NB4 (cell line): ENCODE measurements at places on chromosomes 7 and 10.

DNA sequence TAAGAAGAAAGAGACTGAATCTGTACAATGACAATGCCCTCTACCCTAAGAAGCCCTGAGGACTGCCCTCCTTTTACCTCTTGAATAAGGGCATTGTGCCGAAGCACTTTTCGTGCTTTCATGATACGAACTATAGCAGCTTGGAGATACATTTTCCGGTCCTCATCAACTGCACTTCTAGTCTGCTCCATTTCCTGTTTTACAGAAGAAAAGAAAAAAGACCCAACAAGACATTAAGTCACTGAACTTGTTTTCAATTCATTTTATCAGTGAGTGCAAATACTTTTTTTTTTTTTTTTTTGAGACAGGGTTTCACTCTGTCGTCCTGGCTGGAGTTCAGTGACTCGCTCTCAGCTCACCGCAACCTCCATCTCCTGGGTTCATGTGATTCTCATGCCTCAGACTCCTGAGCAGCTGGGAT is 78.4 kb downstream of the CUL2 start:
- DNase-seq = no peak

DNA sequence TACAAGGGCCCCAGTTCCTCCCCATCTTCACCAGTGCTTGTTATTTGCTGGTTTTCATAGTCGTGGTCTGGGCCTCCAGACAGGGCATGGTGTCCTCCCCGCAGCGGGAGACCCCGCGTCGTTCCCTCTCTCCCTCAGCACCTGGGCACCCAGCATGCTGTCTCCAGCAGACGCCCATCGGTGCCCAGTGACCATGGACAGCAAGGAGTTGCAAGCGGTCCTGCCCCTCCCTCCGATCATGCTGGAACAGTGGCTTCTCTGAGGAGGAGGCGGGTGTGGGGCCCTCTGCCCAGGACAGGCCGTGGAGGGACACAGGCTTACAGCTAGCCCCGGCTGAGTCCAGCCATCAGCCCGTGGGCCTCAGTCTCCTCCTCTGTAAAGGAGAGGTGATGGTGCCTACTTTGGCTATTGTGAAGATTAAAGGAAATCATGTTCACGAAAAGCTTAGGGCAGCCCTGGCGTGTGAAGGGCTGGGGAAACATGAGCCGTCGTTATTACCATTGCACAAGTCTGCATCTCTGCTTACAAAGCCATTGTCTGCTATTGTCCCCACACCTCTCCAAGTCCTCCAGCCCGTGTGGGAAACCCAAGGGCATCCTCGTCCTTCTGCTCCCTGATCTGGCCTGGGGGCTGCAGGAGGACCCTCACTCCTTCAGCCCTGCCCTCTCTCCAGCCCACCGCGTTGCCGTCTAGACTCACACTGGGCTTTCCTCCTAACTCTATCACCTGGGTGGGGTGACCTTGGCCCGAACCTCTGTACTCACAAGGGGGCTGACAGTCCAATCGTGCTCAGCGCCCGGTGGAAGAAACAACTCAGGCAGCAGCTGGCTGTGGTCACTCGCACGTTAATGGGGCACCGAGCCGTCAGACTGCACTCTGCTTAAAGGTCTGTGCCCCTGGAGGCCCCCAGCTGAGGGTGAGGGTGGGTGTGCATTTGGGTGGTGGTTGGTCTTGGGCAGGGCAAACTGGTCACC is 29.9 kb downstream of the EN2 start:
- DNase-seq = no peak

GRCh38 chr7:39069896-39070881 is 92.5 kb downstream of the POU6F2 start:
- peak; percentile 72 for DNase-seq

DNA sequence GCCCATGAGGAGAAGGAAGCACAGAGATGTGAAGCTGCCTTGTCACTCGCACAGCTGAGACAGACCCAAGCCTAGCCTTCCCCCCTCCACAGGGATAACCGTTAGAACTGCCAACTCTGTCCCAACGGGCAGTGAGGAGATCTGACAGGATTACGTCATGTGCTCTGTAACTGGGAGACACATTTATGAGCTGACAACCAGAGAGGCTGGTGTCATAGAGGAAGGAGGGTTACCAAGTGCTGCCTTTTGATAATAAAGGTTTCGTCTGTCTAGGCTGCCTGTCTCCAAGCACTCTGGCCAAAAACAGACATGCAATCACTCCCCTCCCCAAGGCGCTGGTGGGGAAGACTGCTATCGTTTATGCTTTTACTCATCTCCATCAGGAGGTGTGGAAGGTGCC is 165.9 kb downstream of the PLXNA4 start:
- peak; percentile 48 for DNase-seq

- no peak for DNase-seq
These were observed 6.9 kb downstream of the NYAP1 start for GRCh38 chr7:100490483-100491191.

DNA sequence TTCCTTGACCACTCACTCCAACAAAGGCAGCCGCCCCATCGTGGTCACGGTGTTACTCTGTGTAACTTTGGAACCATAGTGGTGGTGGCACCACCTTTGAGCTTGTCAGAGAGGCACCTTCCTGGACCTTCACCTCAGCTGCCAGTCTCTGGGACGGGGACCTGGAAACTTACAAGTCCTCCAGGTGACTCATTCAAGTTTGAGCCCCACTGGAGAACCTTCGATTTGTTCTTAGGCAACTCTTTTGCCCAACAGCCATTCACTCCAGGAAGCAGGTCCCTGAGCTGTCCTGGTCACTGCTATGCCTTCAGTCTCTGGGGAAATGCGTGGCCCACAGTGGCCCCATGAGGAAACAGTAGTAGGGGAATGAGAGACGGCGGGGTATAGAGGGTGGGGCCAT is 17.2 kb downstream of the STX1A start:
- peak; percentile 54 for DNase-seq

GRCh38 chr7:111789870-111790269 is 227.6 kb upstream of the IMMP2L start:
- DNase-seq = no peak

DNA sequence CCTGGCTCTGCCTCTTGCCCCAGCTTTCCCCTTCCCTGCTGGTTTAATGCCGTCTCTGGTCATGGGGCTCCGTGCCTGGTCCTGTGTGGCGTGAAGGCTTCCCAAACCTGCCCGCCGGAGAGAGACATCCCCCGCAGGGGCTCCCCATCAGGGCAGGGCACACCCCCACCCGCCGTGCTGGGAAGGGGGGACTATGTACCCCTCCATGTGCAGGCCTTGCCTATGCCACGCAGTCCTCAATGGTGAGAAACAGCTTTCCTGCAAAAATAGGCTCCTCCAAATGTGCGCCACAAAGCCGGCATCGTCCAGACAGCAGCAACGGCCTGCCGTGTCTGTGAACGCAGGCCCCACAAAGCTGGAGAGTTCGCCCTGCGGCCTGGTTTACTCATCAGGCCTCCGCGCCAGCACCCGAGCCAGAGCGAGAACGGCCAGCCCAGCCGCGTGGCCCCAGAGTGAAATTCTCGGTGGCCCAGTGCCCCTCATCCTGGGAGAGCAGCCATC is 313.4 kb downstream of the DNAJB6 start:
- no peak for DNase-seq

GRCh38 chr10:45249978-45250693 is 65.3 kb downstream of the OR13A1 start:
- peak; percentile 86 for DNase-seq

GRCh38 chr7:66826649-66827048 is 86.1 kb downstream of the RABGEF1 start:
- no peak for DNase-seq

GRCh38 chr7:16348251-16348650 is 73.1 kb downstream of the CRPPA start:
- no peak for DNase-seq

DNA sequence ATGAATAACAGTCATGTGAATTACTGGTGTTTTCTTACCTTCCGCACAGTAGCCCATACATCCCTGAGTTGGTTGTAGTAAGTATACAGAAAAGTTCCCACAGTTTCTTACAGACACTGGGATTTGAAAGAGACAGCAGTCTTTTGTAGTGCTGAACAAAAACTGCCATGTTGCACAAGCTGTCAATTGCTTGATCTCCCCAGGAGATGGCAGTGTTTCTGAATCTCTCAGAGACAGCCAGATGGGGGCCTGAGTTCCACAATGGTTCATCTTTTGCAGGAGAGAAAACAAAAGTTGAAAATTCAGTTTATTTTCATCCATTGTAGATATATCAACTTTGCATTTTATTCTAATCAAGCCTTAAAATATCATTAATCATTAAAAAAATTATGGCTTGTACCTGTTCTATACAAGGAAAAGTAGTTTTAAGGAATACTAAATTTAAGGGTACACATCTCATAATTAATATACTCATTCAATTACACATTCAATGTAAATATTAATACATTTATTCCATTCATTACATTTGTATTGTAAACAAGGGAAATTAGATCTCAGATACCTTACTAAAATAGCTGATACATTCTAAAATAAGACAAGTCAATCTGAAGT is 14.5 kb downstream of the VWDE start:
- peak; percentile 70 for DNase-seq

- no peak for DNase-seq
These were observed 30.7 kb upstream of the ADCY1 start for GRCh38 chr7:45543473-45543872.

DNA sequence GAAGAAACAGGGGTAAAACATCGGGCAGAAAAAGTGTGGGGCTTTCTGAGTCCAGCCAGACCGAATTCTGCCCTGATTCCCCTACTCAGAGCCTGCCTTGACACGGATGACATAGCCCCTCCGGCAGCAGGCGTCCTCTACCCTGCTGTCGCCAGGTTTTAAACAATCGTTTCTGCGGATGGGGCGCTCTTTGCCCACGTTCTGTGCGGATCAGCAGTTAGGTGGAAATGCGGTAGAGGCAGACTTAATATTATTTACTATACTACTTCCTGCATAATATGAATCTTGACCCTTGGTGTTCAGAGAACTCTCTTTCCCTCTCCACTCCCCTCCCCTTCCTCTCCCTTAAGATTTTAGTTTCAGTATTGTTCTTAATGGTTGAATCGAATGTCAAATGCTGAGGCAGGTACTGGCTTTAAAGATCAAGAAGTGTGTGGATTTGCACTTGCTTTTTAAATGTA is 2.4 kb downstream of the GATA3 start:
- no peak for DNase-seq

- DNase-seq = no peak
These were observed 111.6 kb upstream of the KLF14 start for GRCh38 chr7:130845581-130846085.

DNA sequence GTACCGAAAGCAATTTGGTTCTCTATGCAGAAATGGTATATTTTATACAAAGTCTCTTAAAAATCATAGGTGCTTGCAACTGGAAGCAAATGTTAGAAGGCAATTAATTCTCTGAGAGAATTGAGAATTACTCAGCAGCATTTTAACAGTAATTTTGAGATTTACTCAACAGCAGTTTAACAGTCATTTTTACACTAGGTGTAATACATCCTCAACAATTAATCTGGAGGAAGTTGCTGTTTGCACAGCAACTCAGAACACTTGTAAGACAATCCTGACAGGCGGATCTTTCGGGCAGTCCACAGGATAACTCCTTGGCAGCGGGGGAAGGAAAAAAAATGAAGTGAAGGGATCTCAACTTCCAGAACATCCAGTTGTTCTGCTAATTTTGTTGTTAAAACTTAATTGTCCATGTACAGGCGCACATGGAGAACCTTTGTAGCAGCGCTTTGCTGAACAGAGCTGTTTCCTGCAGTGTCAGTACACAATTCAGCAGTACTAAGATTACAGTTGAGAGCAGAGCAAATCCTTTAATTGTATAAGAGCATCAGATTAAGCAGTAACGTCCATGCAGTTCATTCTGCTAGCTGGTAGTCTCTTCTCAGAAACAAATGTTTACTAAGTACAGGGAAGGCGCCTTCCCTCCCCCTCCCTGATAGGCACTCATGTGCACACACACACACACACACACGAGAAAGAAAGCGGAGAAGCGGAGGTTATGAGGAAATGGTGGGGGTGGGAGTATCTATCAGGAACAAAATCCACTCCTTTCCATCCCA is 43.8 kb downstream of the ENO4 start:
- DNase-seq = no peak

DNA sequence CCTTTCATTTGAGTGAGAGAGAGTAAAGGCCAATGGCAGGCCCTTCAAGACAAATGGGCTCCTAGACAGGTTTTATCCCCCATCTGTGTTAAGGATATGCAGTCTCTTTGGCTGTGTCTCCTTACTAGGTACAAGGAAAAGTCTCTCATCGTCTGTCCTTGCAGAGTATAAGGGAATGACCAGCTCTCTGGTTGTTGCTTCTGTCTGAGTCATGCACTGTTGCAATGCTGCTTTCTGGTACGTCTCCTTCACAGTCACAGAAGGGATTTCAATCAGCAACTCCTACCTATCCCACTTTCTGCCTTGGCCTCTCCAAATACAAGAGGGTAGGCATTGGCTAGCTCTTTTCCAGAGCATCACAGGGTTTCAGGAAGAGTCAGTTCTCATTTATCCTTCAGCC is 48.1 kb downstream of the CTTNBP2 start:
- peak; percentile 15 for DNase-seq

- DNase-seq = no peak
These were observed 33.2 kb downstream of the COL17A1 start for GRCh38 chr10:104052431-104052830.

- no peak for DNase-seq
These were observed 33.2 kb downstream of the SPAM1 start for GRCh38 chr7:123958186-123958703.

DNA sequence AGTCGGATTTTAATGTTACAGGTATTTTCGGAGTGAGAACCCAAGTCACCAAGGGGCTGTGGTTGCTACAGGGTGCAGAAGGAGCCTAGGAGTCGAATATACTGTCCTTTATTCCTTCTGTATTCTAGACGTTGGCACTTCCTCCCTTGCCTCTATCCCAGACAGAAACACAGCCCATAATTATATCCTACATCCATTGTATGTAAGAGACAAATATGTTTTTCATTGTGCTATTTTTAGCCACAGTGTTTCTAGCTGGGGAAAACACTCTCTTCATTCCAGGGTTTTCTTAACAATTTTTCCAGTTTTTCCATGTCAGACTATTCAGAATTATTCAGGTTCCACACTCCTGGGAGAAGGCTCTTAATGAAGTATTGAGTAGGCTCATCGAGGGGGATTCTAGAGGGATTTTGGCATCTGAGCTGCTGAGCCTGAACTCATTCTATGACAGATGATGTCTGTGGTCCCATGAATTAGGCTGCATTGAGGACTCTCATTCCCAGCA is 32.6 kb downstream of the KIAA1217 start:
- no peak for DNase-seq

- no peak for DNase-seq
These were observed 69.2 kb upstream of the SFMBT2 start for GRCh38 chr10:7479861-7480598.

DNA sequence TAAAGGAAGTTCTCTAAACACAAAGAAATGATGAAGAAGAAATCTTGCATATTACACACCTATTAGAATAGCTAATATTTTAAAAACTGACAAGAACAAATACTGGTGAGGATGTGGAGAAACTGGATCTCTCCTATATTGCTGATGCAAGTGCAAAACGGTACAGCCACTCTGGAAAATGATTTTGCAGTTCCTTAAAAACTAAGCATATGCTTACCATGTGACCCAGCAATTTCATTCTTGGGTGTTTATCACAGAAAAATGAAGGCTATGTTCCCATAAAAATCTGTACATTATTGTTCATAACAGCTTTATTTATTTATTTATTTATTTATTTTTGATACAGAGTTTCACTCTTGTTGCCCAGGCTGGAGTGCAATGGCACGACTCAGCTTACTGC is 14.9 kb upstream of the PLEKHA1 start:
- no peak for DNase-seq
